ENCODE measurements at places on chromosomes 11 and 22. TPM values are rescaled to one million over a fixed set of nuclear protein-coding genes. Genes with fewer than 3 reads are reported as not detected.

OR8D4 gene
- not detected for total RNA-seq

NAGA gene
- total RNA-seq, result 26.7 TPM

CD3D gene
- total RNA-seq, result not detected

NUDT8 gene
- 5.0 TPM for total RNA-seq

ADSL gene
- 67.0 TPM for total RNA-seq

LRRC4C gene
- total RNA-seq, result under 0.01 TPM

WNT11 gene
- total RNA-seq, result 0.51 TPM

SYT13 gene
- total RNA-seq, result not detected

SUSD2 gene
- 0.77 TPM for total RNA-seq

GGT1 gene
- 2.0 TPM for total RNA-seq

- no peak overlapping the region for H3K27ac ChIP-seq
- peak; percentile 73 for DNase-seq
- peaks cover 15% of the 10 kb centered on the region for H3K4me1 ChIP-seq
- no peaks in the 10 kb centered on the region for H3K36me3 ChIP-seq
These were observed 10.2 kb downstream of the PAMR1 start for GRCh38 chr11:35515224-35515623.

- H3K4me3 ChIP-seq, result no peak overlapping the region
- DNase-seq, result no peak
- no peaks in the 10 kb centered on the region for H3K4me1 ChIP-seq
- no peak overlapping the region for H3K27ac ChIP-seq
- H3K36me3 ChIP-seq, result no peaks in the 10 kb centered on the region
These were observed 10.0 kb downstream of the KCNA4 start for GRCh38 chr11:30006876-30007275.

- peak; percentile 53 for DNase-seq
- no peaks in the 10 kb centered on the region for H3K36me3 ChIP-seq
- H3K27ac ChIP-seq, result no peak overlapping the region
- peaks cover 4% of the 10 kb centered on the region for H3K27me3 ChIP-seq
- H3K4me1 ChIP-seq, result no peaks in the 10 kb centered on the region
- peak overlapping the region; percentile 25 for H3K4me3 ChIP-seq
These were observed 33.5 kb upstream of the CAT start for GRCh38 chr11:34405079-34405858.

GRCh38 chr22:46923394-46923793 is 160.9 kb downstream of the TBC1D22A start:
- no peak overlapping the region for H3K4me3 ChIP-seq
- no peaks in the 10 kb centered on the region for H3K27me3 ChIP-seq
- no peak for DNase-seq
- no peak overlapping the region for H3K27ac ChIP-seq
- H3K4me1 ChIP-seq, result no peaks in the 10 kb centered on the region

- no peaks in the 10 kb centered on the region for H3K36me3 ChIP-seq
- no peak for DNase-seq
- H3K27me3 ChIP-seq, result no peaks in the 10 kb centered on the region
These were observed 10.6 kb downstream of the MMP20 start for GRCh38 chr11:102614485-102614884.

- no peak overlapping the region for H3K27ac ChIP-seq
- H3K27me3 ChIP-seq, result no peaks in the 10 kb centered on the region
- H3K4me3 ChIP-seq, result no peak overlapping the region
- no peaks in the 10 kb centered on the region for H3K4me1 ChIP-seq
These were observed 11.9 kb upstream of the CD44 start for GRCh38 chr11:35126879-35127581.

DNA sequence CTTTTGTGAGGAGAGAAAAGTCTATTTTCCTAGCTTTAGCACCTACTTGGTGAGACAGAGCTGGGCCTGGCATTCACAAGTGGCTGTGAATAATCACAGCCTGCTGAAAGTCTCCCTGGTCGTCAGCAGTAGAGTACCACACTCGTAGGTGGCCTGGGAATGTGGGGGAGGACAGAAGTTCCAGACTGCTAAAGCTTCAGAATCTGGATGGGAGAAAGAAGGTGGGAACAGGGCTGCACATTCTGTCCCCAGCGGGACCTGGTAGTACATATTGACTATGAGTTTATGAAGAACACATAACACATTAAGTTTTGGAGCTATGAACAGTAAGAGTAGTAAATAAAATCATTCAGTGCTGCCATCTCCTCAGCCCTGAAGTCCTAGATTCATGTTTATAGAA is 19.0 kb upstream of the LIMK2 start:
- H3K36me3 ChIP-seq, result peaks cover 11% of the 10 kb centered on the region
- no peak for DNase-seq
- no peaks in the 10 kb centered on the region for H3K4me1 ChIP-seq
- no peak overlapping the region for H3K4me3 ChIP-seq
- H3K27me3 ChIP-seq, result no peaks in the 10 kb centered on the region

GRCh38 chr11:1020211-1020905 is 16.2 kb downstream of the MUC6 start:
- no peaks in the 10 kb centered on the region for H3K36me3 ChIP-seq
- no peaks in the 10 kb centered on the region for H3K4me1 ChIP-seq
- H3K27me3 ChIP-seq, result no peaks in the 10 kb centered on the region
- DNase-seq, result no peak

DNA sequence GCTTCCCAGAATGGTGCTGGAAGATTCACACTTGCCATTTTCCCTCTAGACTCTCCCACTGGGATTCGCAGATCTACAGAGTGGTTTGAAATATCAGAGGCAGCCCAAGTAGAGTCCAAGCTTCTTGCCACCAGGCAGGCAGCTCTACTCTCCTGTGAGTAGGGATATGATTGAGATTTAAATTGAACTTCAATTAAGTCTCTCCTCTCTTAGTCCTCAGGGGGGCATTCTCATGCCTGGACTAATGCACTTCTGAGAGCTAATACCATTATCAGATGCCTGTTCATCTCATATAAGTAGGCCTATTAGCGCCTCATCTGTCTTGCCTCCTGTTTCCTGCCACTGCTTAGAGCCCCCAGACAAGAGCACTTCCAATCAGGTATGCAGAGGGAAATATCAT is 25.5 kb upstream of the AMPD3 start:
- H3K4me3 ChIP-seq, result no peak overlapping the region
- H3K4me1 ChIP-seq, result no peaks in the 10 kb centered on the region
- H3K36me3 ChIP-seq, result no peaks in the 10 kb centered on the region

DNA sequence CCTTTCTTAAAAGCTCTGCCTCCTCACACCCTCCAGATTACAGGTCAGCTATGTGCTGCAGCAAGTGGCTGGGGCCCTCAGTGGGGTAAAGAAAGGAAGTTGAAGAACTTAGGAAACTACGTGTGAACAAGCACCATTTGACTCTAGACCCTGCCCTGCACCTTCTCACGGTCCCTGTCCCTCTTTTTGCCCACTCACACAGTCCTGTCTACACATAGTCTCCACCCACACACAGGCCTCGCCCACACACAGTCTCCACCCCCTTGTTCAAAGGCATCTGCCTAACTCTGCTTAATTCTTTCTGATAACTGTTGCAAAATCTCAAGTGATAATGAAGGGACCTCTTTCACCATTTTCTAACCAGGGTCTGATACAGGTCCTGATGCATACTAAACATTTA is 59.0 kb downstream of the TMPRSS5 start:
- H3K4me1 ChIP-seq, result no peaks in the 10 kb centered on the region
- H3K36me3 ChIP-seq, result no peaks in the 10 kb centered on the region
- no peak overlapping the region for H3K4me3 ChIP-seq

DNA sequence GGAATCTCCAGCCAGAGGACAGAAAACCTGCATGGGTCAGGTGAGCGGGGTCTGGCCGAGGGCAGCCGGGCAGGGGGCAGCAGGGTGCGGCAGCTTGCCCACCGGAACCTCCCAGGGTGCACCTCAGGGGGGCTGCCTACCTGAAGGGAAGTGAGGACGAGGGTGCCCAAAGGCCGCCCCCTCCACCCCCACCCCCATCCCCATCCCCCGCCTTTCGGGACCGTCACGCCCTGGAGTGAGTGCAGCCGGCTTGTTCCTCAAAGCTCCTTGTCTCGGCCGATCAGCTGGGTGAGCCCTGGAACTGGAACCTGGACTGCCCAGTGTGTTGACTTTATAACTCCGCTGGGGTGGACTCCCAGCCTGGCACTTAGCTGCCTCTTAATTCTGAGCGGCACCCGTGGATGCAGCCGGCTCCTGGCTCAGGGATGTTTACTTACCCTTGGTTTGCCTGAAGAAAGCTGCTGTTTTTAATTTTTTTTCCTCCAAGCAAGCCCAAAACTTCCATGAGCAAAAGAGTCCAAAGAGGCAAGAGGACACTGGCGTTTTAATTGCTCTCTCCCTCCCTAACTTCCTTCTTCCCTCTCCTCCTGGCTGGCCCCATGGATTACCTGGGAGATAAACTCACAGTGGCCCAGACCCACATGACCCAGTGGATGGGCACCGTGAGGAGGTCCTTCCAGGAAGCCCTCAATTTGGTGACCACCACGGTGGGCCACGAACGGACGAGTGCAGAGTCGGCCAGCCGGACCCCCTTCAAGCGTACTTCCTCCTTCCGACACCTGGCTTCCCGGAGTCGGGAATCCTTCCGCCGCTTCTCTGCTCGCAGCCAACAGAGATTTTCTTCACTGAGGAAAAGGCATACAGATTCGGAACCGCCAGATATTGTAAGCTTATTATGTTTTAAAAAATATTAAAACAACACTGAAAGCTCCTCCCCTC is 87.8 kb upstream of the CRYBB3 start:
- DNase-seq, result no peak
- H3K27ac ChIP-seq, result no peak overlapping the region
- H3K4me1 ChIP-seq, result peaks cover 2% of the 10 kb centered on the region
- peak overlapping the region; percentile 51 for H3K4me3 ChIP-seq

DNA sequence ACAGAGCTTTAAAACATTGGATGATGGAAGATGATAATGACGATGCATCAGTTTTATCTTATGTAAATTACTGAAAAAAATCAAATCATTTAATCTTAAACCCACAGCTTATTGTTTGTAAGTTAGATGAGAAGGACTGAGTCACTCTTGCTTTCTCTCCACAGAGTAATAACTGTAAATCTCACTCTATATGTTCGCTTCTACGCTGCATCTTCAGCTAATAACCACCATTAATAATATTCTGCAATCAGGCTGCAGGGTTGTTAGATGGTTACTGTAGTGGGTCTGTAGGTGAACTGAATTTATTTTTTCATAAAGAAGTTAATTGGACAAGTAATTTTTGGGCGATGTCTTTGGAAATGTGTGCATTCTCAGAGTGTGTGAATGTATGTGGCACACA is 260.0 kb downstream of the FAT3 start:
- no peaks in the 10 kb centered on the region for H3K4me1 ChIP-seq
- H3K4me3 ChIP-seq, result no peak overlapping the region
- H3K36me3 ChIP-seq, result no peaks in the 10 kb centered on the region
- DNase-seq, result no peak

DNA sequence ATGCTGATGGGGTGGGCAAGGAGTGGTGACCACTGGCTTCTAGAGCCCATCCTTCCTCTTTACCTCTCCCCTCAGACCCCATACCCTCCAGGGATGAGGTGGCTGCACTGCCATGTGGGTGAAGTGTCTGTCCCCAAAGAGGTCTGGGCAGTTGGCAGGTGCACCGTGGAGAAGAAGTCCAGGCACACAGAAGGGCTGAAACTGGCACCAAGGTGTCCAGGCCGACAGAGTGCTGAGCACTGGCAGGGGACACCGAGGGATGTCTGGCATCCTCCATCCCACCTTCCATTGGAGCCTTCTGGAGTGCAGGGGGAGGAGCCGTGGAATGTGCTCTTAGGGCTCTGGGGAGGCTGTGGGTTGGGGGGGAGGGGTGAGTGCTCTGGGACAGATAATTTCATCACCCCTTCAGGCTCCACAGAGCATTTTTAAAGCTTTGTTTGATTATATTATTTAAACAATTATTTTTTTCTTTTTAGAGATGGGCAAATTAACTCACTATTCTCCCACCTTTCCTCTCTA is 37.9 kb downstream of the PKNOX2 start:
- no peak for DNase-seq
- H3K27me3 ChIP-seq, result peaks cover 11% of the 10 kb centered on the region
- H3K36me3 ChIP-seq, result no peaks in the 10 kb centered on the region
- no peak overlapping the region for H3K27ac ChIP-seq
- no peaks in the 10 kb centered on the region for H3K4me1 ChIP-seq

All from fibroblast of lung (primary cell).